GF-D8 (cell line): ENCODE measurements at places on chromosomes 5 and 9.

GRCh38 chr5:31194468-31194813 lies 955 bp downstream of the CDH6 start:
- DNase-seq: no peak

DNA sequence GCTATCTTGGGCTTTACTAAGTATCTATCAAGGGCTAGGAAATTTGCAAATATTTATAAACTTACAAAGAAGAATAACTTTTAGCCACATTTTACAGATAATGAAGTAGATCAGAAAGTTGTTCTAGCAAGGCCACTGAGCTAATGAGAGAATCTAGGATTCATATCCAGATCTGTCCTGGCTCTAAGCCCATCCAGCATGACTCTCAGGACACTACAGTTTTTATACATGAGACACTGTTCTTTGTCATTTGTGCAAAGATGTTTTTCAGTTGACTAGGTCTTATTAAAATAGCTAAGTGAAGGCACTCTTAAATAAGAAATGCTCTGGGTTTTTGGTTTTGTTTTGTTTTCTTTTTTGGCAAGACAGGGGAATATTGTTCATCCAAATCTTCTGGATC lies 273.1 kb downstream of the GABRB2 start:
- no peak for DNase-seq

DNA sequence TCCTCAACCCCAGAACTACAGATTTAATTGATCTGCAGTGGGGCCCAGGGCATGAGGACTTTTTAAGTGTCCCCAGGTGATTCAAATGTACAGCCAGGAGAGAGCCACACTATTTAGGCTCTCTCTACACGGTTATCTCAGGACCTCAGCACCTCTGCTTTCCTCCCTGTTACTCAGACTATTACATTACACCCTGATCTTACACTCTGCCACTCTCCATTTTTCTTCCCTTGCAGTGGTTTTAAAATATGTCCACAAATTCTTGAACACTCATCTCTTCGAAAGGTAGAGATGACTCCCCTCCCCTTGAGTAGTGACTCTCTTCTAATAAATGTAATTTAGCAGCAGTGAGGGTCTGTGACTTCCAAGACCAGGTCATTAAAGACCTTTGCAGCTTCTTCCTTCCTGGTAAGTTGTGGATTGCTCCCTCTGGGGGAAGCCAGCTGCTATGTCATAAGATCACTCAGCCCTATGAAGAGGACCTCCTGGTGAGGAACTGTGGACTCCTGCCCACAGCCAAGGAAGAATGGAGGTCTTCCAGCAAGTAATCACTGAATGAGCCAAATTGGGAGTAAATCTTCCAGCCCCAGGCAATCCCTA lies 87.5 kb upstream of the SSBP2 start:
- DNase-seq: no peak

GRCh38 chr5:112283943-112284929 lies 134.8 kb downstream of the EPB41L4A start:
- no peak for DNase-seq

- peak; percentile 16 for DNase-seq
Measured at GRCh38 chr5:10145923-10146401, 103.7 kb downstream of the ATPSCKMT start.

- no peak for DNase-seq
Measured at GRCh38 chr9:100019541-100019940, 79.3 kb downstream of the ERP44 start.

DNA sequence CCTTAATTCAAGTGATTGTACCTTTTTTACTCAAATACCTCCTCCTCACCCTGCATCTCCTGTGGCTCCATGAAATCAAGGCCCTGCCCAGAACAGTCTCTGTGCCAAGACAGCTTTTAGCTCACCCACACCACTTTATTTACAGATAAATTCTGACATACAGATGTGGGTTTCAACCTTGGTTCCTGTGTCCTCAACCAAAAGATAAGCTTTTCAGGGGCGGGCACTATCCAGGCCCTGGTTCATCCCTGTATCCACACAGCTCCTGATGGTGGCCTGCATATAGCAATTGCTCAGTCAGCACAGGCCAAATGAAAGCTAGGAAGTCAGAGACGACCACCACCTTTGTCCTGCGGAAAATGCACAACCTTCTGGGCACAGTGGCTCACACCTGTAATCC lies 8.3 kb downstream of the SHB start:
- no peak for DNase-seq

GRCh38 chr5:169243651-169244422 lies 57.1 kb downstream of the SLIT3 start:
- no peak for DNase-seq

DNA sequence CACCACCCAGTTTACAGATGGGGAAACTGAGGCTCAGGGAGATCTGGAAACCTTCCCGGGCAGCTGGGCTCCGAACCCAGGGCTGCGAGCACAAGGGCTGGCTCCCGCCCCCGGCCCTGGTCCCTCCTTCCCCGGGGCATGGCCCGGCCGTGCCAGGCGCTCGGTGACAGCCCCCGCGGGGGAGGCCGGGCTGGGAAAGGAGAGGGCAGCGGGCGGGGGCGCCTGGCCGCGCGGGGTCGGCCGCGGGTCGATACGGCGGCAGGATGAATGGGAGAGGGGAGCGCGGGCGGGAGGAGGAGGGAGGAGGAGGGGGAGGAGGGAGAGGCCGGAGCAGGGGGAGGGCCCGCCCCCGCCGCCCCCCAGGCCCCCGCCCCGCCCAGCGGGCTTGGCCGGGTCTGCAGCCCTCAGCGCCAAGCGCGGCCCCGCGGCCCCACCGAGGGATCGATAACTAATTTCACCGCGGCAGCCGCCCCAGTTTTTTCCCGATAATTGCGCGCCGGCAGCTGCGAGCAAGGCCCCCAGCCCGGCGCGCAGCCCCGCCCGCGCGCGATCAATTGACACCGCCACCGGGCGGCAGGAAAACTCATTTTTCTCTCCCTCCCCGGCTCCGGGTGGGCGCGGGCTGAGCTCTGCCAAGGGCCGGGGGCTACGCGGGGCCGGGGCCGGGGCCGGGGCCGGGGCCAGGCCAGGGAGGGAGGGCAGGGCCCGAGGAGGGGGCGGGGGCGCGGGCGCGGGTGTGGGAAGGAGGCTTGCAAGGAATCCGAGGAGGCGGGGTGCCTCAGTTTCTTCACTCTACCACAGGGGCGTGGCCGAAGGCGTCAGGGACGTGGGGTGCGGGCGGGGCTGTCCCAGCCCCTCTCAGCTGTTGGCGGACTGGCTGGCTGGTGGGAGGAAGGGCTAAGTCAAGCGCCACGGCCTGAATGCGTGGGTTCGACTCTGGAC lies 52.1 kb downstream of the C9orf50 start:
- no peak for DNase-seq

DNA sequence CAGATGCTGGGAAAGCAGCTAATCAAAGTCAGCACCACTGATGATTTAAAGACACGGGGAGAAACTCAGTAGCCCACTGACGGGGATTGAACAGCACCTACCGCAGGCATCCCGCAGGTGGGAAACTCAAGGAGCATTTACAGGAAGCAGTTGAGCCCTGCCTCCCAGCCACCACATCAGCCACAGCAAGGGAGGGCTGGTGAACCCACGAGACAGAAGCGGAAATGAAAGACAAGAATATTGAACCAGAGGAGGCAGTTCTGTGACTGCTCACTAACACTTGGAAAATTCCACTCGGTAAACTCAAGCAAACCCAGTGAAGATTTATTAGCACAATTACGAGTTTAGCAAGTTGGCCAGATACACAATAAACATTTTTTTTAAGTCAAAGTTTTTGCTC lies 10.6 kb upstream of the FAM163B start:
- DNase-seq: no peak
